ENCODE measurements at places on chromosomes 3 and 15.

- no peak for DNase-seq
Measured at GRCh38 chr15:100120111-100120510, 221.7 kb downstream of the ADAMTS17 start.

DNA sequence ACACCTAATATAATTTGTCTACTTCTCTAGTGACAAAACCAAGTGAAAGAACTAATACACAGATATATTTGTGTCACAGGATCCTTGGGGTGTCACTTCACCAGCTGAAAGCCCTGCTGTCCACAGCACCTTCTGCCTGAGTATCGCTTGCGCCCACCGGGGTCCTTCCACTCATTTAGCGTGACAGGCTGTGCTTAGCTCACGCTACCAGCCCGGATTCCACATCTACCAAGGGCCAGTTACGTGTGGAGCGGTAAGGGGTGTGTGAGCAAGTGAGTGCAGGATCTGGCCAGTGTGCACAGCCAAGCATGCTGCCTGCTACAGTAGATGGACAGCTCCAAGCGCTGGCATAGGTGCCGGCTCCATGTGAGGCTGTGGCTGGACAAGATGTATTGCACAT, 810.9 kb downstream of the NSUN3 start:
- no peak for DNase-seq

GRCh38 chr3:186368176-186368575, 6.1 kb upstream of the DGKG start:
- DNase-seq = no peak

- DNase-seq = no peak
Measured at GRCh38 chr3:48411041-48411588, 18.8 kb downstream of the PLXNB1 start.

GRCh38 chr3:154059833-154060232, 61.4 kb upstream of the ARHGEF26 start:
- DNase-seq = no peak

GRCh38 chr15:100123611-100124010, 218.2 kb downstream of the ADAMTS17 start:
- DNase-seq = no peak

DNA sequence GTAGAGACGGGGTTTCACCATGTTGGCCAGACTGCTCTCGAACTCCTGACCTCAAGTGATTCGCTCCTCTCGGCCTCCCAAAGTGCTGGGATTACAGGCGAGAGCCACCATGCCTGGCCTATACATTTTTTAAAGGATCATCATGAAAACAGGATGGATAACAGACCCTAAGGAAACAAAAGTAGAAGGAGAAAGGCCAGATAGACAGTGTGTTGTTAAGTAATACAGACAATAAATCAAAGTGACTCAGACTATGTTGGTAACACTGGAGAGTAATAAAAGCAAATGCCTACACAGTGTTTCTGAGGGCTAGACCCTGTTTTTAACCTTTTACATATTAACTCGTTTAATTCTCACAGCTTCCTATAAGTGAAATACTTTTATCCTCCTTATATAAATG, 133.8 kb upstream of the MCTP2 start:
- no peak for DNase-seq

DNA sequence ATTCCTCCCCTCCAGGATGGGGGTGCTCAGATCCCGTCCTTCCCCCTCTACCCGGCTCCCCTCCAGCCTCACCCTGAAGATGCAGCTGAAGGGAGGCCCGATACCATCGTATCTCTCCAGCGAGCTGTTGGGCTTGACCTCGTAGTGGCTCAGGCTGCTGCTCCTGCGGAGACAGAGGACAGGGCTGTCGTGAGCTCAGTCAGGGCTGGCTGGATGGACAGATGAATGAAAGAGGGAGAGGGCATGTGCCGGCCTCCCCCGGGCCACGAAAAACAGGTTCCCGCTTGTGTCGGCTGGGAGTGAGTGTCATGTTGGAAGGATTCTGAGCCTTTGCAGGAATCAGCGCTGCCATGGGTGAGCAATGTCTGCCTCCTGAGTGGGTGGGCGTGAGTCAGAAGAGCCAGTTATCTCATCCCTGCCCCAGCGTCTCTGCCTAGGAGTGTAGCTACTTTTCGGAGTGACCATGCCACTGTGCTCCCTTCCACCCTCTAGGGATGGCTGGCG, 35.2 kb downstream of the FEM1B start:
- no peak for DNase-seq

- no peak for DNase-seq
Measured at GRCh38 chr3:55203546-55203945, 275.7 kb upstream of the LRTM1 start.

DNA sequence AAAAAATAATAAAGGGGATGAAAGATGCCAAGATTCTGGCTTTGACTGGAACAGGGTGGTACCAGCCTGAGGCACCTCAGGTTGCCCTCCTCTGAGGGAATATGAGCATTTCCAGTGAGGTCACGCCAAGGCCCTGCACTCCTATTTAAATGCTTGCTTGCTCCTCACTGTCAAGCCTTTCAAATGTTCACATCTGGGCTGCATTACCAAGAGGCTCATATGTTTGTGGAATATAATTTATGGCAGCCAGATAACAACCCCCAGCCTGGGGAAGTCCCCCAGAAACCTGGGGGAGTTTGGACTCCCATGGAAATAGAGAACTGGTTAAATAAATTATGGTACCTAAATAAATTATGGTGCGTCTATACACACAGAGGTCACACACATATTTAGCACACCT, 88.4 kb downstream of the FRMD4B start:
- DNase-seq = no peak

- no peak for DNase-seq
Measured at GRCh38 chr3:78176869-78177268, 1137.0 kb downstream of the ROBO2 start.

DNA sequence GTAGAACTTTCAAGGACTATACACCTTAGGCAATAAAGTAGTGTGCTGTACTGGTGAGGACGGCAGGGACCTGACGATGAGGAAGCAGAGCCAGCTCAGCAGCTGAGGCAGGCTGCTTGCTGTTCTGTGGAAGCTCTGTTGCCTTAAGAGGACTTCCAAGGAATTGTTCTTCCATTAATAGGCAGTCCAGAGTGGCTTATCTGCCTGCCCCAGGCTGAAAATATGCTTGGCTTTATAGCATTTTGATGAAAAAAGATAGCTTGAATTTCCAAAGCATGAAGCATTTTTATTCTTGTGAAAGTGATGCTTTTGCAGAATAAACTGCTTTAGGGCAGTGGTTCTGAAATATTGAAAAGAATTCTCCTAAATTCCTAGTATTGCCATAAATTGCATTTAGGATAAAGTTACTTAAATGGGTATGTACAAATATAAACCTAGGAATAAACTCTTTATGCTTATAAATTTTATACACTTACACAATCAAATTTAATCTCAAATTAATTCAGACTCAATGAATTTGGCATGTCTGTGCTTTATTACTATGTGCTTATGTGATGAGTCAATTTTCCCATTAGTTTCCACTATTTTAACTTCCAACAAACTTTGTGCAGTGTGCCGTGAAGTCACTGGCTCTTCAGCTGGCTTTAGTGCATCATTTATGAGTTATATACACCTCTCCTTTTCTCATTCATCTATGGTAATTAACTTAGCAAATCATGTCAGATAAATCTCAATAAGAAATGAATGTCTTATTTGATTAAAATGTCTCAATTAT, 231.0 kb upstream of the RASGRP1 start:
- no peak for DNase-seq

- DNase-seq = no peak
Measured at GRCh38 chr3:52358362-52358940, 42.3 kb downstream of the DNAH1 start.

DNA sequence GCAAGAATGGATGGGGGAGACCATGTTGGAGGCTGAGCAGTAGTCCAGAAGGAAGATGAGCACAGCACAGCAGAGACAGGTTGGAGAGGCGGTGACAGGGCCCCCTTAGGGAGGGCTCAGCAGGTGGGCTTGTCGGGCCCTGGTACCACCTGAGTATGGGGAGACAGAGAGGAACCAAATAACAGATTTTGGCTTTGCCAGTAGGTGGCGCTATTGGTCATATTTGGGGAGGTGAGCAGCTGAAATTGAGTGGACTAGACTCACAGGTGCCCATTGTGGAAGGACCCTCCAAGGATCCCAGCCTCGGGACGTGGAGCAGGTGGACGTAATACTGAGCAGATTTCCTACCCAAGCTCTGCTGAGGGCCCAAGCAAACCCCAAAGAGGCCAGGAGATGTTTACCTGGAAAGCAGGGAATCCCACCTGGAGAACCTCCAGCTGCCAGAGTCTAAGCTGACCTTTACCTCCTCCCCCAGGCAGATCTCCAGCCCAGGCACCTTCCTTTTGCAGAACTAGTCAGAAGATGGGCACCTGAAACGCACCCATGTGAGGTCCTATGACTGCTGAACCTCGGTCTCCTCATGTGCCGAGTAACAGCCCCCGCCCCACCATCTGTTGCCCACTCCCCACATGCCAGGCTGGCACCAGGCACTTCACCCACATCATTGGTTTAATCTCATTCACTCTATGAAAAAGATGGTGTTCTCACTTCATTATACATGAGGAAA, 24.6 kb upstream of the CORO2B start:
- DNase-seq = peak; percentile 78

DNA sequence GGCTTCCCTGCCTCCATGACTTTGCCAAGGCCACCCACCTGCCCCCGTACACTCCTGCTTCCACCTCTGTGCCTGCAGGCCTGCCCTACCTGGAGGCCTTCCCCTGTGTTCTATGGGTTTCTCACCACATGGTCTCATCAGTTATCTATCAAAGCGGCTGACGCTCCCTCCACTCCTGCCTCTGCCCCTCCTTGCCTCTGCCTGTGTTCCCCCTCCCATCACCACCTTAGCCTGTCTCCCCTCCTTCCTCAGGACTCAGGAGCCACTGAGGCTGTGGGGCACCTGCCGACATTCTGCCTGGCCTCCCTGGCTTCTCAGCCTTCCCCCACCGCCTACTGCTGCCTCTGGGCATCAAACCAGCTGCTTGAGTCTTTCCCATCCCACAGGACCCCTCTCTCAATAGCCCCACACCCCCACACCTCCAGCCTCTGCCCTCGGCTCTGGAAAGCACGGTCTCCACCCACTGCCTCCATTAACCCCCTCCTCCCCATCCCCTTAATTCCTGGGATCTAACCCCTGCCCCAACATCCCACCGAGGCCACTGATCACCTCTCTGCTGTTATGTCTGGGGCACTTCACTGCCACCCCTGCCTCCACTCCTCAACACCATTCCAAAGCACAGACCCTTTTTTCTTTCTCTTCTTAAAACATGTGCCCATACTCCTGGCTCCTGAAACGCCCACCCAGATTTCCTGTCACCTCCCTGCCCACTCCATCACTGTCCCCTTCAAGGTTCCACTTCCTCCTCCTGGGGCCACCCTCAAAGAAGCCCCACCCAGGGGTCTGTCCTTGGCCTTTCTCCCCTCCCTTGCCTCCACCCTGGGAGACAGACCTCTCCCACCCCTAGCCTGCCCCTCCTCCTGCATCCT, 24.4 kb upstream of the CYP11A1 start:
- DNase-seq = no peak

- DNase-seq = peak; percentile 78
Measured at GRCh38 chr3:143326983-143327778, 207.6 kb downstream of the CHST2 start.

GRCh38 chr3:152550284-152550683, 281.6 kb downstream of the MBNL1 start:
- no peak for DNase-seq

DNA sequence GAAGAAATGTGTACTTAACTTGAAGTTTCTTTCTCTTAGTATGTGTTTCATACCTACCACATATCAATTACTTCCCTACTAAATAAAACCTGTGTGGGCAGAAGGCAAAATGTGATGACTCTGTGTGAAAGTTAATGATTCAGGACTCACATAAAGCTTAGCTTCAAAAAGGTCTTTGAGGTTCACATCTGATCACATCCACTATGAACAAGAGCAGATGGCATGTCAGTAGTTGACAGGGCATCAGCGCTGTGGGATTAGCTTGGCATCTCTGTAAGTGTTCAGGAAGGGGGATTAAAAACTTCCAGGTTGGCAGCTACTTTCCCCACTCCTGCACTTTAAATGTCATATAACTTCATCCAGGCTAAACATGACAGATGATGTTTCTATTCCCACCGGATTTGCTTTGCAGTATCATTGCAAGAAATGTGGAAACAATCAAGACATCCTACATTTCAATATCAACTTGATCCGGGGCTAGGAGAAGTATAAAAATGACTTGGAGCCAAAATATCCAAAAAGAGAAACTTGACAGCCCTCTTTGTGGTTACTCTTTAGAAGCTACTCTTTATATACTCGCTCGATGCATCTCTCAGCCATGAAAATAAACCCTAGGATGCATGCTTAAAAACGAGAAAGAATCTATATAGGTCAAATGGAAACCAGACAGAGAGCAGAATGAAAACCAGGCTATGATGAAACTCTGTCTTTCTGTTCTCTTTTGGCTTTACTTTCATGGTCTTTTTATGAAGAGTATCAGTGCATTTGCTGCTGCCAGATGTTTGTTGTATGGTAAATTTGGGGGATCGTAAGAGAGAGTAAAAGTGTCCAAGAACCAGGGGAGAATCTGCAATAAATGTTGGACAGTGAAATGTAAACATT, 273.1 kb upstream of the ALCAM start:
- no peak for DNase-seq

DNA sequence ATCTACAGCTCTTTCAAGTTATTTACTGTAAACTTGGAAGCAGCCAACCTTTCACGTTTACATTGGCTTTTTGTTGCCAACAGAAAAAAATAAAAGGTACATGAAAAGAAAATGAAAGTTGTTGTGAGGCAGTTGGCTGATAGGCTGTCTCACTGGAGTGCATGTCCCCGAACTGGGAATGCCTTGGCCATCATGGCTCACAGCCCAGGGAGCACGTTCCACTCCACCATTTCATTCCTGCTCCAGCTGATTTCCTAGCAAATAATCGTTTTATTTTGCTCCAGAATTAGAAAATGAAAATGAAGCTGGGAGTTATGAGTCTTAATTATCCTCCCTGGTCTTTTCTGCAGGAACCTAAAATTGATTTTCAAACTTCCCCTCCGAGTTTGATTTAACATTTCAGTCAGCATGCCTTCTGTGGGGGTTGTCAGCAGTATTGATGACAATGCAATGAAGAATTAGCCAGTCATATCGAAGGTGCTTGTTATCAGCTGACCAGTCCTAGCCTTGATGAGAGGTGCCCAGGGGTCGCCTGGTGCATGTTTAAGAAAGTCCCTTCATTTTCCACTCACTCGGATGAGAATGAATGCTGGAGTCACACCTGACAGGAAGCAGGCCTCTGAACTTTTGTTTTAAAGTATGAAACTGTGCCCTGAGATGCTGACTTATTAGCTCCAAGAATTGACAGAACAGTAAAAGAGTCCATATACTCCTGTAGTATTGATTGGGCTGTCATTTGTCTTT, 293.7 kb upstream of the TRIM42 start:
- no peak for DNase-seq
